ENCODE measurements at places on chromosomes 1 and 21.
A peak's percentile ranks its signal among the peaks of the same experiment; 100 is the strongest.

DNA sequence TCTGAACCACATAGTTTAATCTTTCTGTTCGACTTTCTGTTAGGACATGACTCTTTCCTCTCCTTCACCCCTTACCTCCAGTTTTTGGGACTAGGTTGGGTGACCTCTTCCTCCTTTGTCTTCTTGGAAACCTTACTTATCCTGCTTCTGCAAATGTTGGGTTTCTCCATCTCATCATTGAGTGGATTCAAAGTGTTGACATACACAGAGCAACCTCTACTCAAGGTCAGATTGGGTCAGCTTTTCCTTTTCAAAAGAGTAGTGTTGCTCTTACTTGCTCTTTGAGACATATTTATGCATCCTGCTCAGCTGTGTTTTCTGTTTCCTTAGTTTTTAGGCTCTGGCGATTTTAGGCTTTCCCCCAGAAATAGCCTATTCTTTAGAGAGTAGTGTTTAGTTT, 3.7 kb downstream of the CAMTA1 start:
- peak; percentile 18 for DNase-seq

GRCh38 chr1:106554294-106554693, 502.2 kb upstream of the PRMT6 start:
- DNase-seq = no peak

DNA sequence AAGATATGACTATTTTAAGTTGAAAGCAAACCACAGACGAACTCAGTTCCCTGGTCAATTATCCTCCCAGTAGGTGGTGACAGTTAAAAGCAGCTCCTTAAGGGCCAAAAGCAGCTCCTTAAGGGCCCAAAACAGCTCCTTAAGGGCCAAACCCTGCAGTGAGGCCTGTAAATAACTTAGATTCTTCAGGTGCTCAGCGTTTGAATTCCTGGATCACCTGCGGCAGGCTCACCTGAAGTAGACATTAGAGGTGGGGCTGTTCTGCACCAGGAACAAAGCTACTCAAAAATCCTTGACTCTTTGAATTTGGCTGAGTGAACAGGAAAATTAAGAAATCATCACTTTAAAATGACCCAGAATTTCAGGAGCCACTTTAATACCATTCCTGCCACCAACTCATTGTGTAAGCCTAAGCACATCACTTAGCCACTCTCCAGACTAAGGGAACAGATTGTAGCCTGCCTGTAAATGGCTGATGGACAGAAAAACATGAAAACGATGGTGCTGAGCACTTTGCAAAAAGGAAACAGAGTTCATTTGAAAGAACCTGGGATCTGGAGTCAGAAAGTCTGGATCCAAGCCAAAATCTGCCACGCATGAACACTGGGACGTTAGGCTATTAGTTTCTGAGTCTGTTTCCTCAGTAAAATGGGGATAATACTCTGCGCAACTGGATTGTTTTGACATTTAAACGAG, 126.9 kb downstream of the LRIG2 start:
- DNase-seq = peak; percentile 38

DNA sequence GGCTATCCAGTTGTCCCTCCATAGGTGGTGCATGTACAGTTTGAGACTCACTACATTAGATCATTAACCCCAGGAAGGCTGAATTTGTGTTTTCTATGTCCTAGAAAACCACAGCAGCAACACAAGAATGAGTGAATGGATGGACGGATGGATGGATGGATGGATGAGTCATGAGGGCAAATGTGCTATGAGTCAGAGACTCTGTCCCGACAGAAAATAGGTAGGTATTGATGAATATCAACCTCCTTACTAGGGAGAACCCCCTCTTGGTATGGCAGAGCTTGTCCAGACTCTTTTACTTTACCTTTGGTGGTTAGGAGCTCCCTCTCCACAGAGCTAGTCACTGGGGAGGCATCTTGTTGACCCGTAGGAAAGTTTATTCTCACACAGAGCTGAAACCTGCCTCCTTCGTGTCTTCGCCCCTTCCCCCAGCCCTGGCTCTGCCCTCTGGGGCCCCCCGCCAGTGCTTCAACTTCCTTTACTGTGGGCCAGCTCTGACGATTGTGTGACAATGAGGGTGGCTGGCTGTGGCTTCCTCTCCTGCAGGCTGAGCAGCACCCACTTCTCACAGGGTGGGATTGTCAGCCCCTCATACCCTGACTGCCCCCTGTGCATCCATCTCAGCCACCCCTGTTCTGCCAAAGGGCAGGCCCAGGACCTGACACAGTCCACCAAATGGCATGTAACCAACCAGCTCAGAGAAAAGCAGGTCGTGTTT, 145.2 kb downstream of the FOXD2 start:
- DNase-seq = no peak

DNA sequence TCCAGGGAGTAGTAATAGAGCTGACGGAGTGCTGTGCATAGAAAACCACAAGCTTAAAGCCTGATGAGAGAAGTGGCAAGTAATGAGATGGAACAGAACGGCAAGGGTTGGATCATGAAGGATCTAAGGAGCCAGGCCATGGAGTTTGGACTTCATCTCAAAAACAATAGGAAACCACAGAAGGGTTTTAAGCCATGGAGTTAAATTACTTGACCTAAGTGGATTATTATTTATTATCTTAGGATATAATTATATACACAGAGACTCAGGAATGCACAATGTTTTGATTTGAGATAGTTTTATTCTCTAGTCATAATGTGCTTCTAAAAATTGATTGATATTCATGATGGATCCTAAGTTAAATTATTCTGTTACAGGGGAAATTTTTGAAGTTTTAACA, 242.4 kb downstream of the PLPP3 start:
- no peak for DNase-seq

DNA sequence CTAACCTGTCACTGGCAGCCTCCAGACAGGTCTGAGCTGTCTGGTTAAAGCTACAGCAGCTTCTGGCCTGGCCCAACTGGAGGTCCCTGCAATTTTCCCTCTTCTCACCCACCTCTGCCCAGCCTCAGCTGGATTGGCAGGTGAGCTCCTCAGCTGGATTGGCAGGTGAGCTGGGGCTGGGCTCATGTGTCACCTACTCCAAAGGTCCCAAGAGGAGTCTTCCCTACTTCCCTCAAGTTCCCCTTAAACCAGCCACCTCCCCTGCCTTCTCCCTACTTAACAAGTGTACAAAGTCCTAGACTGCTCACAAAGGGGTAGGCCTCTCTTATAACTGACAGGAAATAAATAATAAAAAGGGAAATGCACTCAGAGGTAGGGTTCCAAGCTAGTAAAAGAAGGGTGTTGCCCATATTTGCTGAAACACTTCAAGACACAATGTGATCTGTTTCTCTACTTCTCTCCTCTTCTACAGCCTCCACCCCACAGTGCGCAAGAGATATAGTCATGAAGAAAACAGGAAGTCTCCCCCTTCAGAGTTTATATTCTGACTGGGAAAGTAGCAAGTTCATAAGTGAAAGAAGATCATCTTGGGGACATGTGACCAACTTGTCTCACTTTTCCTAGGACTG, at the start of gene GPA33:
GPA33 (minus strand) TSS at position 64 of the 629 bp plus-strand sequence. CDS start 90 bp downstream, outside the sequence.
- peak; percentile 87 for DNase-seq

- DNase-seq = no peak
These were observed 9.7 kb upstream of the GNG4 start for GRCh38 chr1:235659186-235659771.

All from KBM-7 (cell line).